Activated CD8-positive, alpha-beta memory T cell treated with anti-CD3 and anti-CD28 coated beads for 1 hour (primary cell): ENCODE measurements at places on chromosomes 3 and 15.

- DNase-seq = no peak
These were observed 5.5 kb downstream of the AMOTL2 start for GRCh38 chr3:134368751-134369105.

GRCh38 chr3:11199902-11200845 lies 45.9 kb downstream of the HRH1 start:
- no peak for DNase-seq

- no peak for DNase-seq
These were observed 82.7 kb downstream of the IGF1R start for GRCh38 chr15:98730860-98731711.

- DNase-seq = no peak
These were observed 83.5 kb upstream of the MRPL3 start for GRCh38 chr3:131586277-131586676.

- DNase-seq = no peak
These were observed 78.3 kb upstream of the TMCO5A start for GRCh38 chr15:37856109-37856508.

DNA sequence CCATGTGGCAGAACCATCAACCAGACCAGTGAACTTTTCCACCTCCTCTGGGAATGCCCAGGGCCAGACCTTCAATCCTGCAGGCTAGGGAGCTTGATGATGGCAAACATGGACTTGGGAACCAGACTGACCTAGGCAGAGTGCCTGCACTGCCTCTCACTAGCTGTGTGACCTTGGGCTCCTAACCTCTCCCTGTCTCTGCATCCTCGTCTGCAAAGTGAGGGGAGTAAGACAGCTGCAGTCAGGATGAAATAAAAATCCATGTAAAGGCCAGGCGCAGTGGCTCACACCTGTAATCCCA lies 17.5 kb upstream of the LOXL1 start:
- DNase-seq = no peak

- DNase-seq = no peak
These were observed 777.4 kb downstream of the TUSC7 start for GRCh38 chr3:117486719-117487716.

GRCh38 chr3:106004137-106004681 lies 135.4 kb upstream of the CBLB start:
- no peak for DNase-seq

GRCh38 chr3:21705769-21706168 lies 45.2 kb downstream of the ZNF385D start:
- no peak for DNase-seq

DNA sequence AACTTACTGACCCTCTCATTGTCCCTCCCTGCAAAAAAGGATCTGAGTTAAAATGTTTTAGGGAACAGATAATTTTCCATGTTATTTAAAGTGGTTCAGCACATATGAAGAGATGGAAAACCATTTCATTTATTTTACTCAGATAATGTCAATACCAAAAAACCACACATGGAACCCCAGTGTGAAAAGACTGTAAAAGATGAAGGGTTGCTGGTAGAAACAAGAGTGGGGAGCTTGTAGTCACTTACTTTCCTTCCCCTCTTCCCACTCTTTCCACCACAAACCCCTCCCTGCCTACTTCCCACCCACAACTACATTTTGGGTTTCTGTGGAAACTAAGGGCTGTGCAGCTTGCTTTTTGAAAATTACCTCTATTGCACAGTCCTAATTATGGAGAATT lies 18.5 kb upstream of the KLHL25 start:
- DNase-seq = no peak

DNA sequence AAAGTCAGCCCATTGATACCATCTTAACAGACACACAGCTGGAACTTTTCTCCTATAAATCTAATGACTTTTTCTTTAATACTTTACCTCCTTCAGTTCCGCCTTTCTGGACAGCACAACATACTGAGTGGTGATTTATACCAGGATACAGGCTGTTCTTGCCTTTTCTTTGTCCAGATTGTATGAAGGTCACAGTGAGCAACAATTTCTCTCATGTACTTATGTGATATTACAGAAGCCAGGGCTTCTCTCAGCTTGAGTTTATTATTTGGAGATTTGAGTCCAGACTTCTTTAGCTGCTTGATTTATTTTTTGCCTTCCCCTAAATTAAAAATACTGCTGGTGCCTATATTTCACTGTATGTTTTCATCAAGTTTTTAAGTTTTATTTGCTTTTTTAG lies 976.0 kb downstream of the ROBO2 start:
- no peak for DNase-seq

GRCh38 chr3:36790765-36791164 lies 26.4 kb upstream of the DCLK3 start:
- no peak for DNase-seq

GRCh38 chr3:102394517-102394916 lies 40.3 kb upstream of the ZPLD1 start:
- no peak for DNase-seq

- no peak for DNase-seq
These were observed 46.2 kb downstream of the NOX5 start for GRCh38 chr15:69060744-69061143.

DNA sequence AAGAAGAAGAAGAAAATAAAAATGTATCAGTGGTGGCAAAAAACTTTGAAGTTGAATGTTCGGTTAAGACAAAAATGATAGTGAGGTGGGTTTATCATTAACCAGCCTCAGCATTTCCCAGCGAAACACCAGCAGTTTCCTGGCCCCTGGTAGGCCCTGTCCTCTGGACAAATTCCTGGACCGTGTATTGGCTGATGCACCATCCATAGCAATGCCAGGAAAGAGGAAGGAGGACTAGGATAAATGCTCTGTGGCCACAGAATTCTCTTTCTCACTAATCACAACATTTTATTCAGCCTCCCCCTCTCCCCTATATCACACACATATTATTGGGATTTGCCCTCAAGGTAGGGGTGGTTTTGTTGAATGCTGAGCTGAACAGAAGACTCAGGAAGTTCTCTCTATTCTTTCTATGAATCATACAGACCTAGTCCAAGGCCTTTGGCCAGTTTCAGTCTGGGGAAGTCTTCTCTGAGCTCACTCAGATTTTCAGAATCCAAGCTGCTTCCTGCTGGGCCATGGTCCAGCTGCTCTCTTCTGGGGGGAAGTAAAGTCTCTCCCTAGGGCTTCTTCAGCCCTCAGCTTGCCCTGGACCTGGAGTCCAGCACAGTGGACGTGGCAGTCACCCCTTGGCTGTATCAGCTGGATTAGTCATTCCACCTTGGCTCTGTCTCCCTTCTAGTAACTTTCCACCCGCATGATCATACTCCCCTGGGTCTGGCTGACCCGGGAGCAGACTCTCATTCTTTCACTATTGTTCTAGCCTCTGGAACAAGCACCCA lies 27.6 kb downstream of the SLC28A1 start:
- DNase-seq = no peak

DNA sequence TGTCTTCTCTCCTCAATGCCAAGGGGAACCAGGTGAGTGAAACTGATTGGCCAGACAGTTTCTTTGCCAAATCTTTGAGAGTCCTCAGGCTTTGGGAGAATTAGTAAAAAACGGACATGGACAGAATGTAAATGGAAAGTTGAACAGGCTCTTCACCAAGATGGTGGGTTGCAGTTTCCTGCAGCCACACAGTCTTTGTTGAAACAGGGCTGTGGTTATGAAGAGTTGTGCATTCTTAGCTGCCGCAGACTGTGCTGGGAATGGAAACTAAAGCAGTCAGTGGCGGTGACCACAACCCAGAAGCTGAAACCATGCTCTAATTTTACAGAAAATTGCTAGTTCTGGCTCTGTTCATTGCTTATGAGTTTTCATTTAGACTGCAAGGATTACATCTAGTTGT lies 42.1 kb upstream of the TASOR start:
- DNase-seq = peak; percentile 28

GRCh38 chr3:67620869-67621268 lies 33.5 kb downstream of the SUCLG2 start:
- DNase-seq = no peak

DNA sequence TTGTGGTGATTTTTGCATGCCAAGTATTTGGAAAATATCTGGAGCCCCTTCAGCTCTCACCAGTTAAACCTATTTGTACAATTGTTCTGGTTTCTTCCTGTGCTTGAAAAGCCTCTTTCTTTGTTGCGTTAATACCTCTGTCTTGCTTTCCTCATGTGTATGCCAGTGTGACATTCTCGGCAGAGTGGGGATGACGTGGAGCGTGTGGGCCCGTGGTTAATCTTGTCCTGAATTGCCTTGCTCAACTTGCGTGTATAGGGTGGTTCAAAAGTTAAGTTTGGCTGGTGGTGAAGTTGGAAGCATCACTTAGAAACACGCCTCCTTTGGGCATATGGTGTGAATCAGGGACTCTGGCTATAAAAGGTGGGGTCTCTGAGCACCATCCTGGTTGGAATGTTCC lies 67.1 kb downstream of the IGF1R start:
- DNase-seq = no peak

DNA sequence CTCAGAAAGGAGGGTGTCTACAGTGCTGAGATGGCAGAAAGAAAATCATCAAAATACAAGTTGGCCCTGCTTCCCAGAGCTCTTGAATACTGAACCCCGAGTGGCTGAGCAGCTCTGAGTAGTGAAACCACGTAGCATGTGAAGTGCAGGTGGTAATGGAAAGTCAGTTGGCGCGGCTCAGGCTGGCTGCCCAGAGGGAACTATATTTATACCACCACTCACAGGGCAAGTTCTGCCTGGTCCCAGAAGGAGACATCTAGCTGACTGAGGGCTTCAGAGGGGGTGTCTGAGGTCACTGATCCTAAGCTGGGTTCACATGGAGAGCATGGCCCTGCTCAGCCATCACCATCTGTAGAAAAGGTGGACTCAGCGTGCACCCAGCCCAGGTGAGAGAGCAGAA lies 129.6 kb upstream of the AGBL1 start:
- no peak for DNase-seq

- no peak for DNase-seq
These were observed 256.6 kb upstream of the PROK2 start for GRCh38 chr3:72041511-72041910.

DNA sequence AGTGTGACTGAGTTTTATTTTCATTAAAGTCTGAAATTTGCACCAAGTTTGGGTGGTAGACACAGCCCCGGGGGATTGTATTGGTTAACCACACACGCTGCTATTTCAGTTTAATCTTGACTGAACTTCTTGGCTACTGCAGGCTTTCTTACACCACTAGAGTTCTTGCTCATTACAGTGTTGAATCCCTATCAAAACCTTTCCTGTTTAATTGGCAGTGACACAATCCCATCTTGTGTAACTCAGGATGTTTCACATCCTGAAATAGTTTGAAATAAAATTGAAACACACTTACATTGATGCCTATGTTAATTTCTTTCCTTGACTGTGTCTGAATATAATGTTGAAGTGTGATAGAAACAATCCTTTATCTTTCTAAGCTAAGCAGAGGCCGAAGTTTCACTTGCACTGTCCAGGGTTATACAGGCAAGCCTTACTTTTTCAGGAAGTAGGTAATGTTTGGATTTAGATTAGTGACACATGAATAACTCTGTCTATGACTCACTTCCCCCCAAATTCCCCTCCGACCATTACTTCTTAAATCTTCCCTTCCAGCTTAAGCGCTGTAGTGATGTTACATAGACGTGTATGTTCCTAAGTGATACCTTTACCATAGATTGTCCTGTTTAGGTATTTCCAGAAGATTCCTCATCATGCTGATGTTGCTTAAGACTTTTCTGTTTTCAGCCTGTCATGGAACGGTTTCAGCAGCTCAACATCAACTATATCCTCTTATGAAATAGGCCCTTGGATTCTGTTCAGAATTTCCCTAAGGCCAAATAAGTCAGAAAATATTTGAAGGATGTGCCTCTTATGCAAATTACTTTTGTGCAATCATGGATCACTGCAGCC lies 16.8 kb downstream of the ATG7 start:
- no peak for DNase-seq

- no peak for DNase-seq
These were observed 11.7 kb upstream of the SEMA3B start for GRCh38 chr3:50256978-50257890.

DNA sequence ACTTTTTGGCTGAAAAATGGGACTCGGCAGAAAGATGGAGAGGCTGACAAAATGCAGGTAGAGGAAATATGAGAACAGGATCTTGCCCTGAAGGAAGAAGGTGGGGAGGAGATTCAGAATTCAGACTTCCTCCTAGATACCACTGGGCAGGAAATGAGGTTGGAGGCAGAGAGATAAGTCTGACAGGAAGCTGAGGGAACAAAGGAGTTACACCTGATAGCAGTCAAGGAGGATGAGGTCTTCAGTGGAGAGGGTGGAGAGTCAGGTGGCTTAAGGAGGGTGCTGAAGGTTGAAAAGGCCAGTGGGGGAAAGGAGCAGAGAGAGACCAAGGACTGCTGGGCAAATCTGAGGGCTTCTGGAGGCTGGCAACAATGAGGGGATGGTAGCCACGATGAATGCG lies 56.8 kb downstream of the CCR4 start:
- DNase-seq = no peak

- DNase-seq = no peak
These were observed 16.3 kb downstream of the CACNA2D2 start for GRCh38 chr3:50487181-50487580.

GRCh38 chr3:179970746-179971145 lies 66.0 kb downstream of the PEX5L start:
- DNase-seq = no peak

DNA sequence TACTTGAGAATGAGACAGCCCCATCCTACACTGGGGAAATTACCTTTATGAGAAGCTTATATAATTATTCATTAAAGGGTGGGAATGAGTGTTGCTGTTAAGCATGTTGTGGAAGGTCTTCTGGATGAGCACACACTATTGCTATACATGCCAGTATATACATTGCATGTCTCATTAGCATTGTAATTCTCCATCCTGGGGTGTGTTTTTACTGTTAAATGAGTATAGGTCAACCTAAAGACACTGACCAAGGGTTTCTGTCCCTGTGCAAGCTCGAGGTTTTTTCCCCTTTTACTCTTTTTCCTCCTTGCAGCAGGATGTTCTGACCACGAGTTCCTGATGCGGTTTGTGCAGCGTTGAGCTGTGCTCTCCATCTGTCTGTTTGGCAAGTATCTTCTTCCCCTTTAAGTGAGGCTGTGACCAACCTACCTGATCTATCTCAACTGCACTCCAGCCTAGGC lies 7.2 kb upstream of the IVD start:
- no peak for DNase-seq

DNA sequence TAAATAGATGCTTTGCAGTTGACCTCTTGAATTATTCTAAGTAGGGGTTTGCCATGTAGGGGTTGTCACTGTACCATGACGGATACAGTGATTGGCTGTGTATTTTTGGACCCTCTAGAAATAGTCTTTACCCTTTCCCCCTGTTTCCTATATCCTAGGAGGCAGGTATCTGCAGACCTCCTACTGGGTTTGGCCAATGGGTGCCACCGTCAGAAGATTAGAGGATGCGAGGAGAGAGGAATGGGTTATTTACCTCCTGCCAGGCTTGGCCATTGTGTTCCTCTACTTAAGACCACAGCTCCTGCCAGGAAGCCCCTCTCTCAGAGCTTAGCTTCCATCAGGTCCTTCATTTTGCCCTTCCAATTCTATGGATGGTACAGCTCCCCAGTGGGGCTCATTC lies 40.2 kb upstream of the CLRN1 start:
- no peak for DNase-seq

DNA sequence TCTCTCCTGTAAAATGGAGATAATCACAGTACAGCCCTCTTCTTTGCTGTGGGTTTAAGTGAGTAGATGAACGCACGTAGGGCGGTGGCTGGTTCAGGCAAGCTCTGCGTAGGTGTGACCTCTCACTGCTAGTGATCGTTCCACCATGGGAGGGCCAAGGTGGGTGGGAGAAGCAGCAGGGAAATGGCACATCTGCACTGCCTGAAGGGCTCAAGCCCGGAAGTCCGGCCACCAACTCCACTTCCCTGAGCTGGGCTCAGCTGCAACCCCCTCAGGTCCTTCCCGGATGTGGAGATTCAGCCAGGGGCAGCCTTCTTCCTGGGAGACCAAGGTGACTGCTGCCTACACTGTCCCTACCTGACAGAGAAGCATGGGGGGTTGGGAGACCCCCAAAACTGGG lies 102.9 kb downstream of the ADCY5 start:
- DNase-seq = no peak
